Mesenchymal stem cell (in vitro differentiated cells and primary cell): ENCODE measurements at places on chromosomes 4 and X.

DNA sequence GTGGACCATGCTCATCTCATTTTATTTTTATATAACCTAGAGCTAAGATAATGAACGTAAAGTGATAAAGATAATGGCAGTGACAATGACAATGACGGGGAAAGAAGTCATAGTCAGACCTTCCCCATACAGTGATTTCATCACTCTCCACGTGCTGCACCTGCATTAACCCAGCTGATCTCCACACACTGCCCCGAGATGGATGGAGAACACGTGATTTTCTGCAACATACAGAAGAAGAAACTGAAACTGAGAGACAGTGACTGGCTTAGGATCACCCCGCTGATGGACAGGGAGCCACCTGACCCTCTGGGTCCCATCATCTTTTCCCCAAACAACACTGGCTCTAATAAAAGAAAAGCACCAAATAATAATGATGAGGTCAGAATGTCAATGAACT lies 22.0 kb downstream of the EVC2 start:
- H3K27ac ChIP-seq = no peak overlapping the region
- no peaks in the 10 kb centered on the region for H3K27me3 ChIP-seq
- H3K36me3 ChIP-seq = peaks cover 70% of the 10 kb centered on the region
- no peak for DNase-seq
- H3K4me1 ChIP-seq = peaks cover 4% of the 10 kb centered on the region

- H3K4me3 ChIP-seq = no peak overlapping the region
- no peaks in the 10 kb centered on the region for H3K27me3 ChIP-seq
- H3K27ac ChIP-seq = no peak overlapping the region
- no peak for DNase-seq
Measured at GRCh38 chr4:154158361-154159155, 333.0 kb downstream of the DCHS2 start.

GRCh38 chr4:16415751-16416150 lies 189.5 kb upstream of the TAPT1 start:
- H3K4me3 ChIP-seq = no peak overlapping the region
- no peaks in the 10 kb centered on the region for H3K27me3 ChIP-seq
- H3K36me3 ChIP-seq = no peaks in the 10 kb centered on the region
- DNase-seq = no peak
- H3K4me1 ChIP-seq = no peaks in the 10 kb centered on the region
- H3K27ac ChIP-seq = no peak overlapping the region

GRCh38 chrX:65750674-65751469 lies 83.4 kb downstream of the MSN start:
- H3K4me3 ChIP-seq = no peak overlapping the region
- no peak for DNase-seq
- peaks cover 14% of the 10 kb centered on the region for H3K27me3 ChIP-seq
- no peaks in the 10 kb centered on the region for H3K36me3 ChIP-seq
- no peaks in the 10 kb centered on the region for H3K4me1 ChIP-seq

- no peak overlapping the region for H3K4me3 ChIP-seq
- no peaks in the 10 kb centered on the region for H3K36me3 ChIP-seq
- H3K27me3 ChIP-seq = no peaks in the 10 kb centered on the region
- H3K27ac ChIP-seq = no peak overlapping the region
- no peak for DNase-seq
- H3K4me1 ChIP-seq = peaks cover 7% of the 10 kb centered on the region
Measured at GRCh38 chrX:9888953-9889470, 78.1 kb upstream of the CLDN34 start.

DNA sequence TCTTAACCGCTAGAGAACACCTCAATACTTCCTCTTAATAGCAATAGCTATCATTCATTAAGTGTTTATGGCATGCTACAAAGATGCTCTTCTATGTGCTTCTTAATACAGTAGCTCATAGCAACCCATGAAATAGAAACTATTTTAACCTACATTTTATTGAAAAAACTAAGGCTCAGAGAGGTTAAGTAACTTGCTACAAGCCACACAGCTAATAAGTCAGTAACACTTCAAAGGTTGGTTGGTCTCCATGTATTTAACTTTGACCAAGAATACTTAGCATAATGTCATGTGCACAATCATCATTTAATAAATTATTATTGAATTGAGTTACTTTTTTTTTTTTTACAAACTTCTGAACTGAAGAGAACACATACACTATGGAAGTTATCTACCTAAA lies 36.1 kb downstream of the IL13RA1 start:
- no peaks in the 10 kb centered on the region for H3K4me1 ChIP-seq
- H3K4me3 ChIP-seq = no peak overlapping the region
- H3K27me3 ChIP-seq = no peaks in the 10 kb centered on the region
- H3K36me3 ChIP-seq = no peaks in the 10 kb centered on the region

- peaks cover 9% of the 10 kb centered on the region for H3K36me3 ChIP-seq
- DNase-seq = peak; percentile 91
- H3K4me3 ChIP-seq = peak within 1 kb of the TSS; percentile 96
- H3K27ac ChIP-seq = peak within 1 kb of the TSS; percentile 76
- H3K27me3 ChIP-seq = no peaks in the 10 kb centered on the region
- H3K4me1 ChIP-seq = peaks cover 4% of the 10 kb centered on the region
Measured at GRCh38 chr4:70901984-70902576, at the start of gene MOB1B. MOB1B (plus strand) TSS chr4:70902369; CDS start chr4:70902537, 168 bp downstream.

DNA sequence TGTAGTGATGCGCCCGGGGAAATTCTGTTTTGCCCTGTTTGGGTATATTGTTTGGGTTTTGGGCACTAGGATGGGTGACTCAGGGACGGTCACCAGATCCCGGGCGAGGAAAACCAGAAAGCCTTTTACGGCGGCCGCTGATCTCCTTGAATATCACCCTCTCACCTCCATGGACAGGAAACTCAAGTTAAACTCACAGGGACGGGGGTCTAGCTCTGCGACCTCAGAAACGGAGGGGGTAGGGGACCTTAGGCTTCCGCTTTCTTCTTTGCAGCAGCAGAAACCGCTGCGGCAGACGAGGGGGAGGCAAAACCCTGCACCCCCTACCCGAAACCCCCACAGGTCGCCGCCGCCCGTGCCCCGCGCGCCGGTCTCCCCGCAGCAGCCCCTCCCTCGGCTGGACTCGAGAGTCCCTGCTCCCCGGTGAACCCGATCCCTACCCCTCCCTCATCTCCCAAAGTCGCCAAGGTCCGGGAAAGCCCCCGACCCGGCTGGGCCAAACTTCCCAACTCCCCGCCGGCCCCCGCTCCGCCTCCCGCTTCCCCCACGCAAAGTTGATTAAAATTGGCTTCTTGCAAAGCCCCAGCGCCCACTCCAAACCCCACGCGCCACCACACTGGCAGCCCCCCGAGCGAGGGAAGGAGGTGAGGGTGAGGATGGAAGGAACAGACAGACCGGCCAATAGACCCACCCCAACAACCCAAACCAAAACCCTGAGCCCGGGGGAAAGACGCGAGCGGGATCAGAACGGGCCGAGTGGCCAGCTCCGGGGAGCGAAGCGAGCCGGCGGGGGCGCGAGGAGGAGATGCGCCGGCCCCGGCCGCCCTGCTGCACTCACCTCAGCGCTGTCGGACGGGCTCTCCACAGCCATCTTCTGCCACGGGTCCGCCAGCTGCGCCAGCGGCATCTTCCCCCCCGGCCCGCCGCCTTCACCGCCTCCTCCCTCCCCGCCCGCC lies 705 bp downstream of the RPS6KA3 start:
- DNase-seq = peak; percentile 22
- peaks cover 2% of the 10 kb centered on the region for H3K4me1 ChIP-seq
- H3K36me3 ChIP-seq = no peaks in the 10 kb centered on the region
- no peaks in the 10 kb centered on the region for H3K27me3 ChIP-seq

GRCh38 chrX:11374570-11374969 lies 81.4 kb downstream of the AMELX start:
- no peaks in the 10 kb centered on the region for H3K36me3 ChIP-seq
- no peak overlapping the region for H3K4me3 ChIP-seq
- DNase-seq = no peak
- H3K27me3 ChIP-seq = no peaks in the 10 kb centered on the region
- no peaks in the 10 kb centered on the region for H3K4me1 ChIP-seq
- H3K27ac ChIP-seq = no peak overlapping the region

DNA sequence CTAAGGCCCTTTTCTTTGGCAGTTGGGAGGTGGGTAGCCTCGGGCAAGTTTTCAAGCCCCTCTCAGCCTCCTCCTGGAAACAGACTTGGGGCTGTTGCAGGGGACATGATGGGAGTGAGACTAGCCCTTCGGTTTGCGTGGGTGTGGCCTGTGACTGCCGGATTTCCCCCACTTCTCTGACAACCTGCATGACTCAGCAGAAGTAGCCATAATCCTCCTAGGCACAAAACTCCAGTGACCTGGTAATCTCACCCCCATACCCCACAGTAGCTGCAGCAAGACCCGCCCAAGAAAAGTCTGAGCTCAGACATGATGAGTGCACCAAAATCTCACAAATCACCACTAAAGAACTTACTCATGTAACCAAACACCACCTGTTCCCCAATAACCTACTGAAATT lies 433.7 kb upstream of the AMOT start:
- H3K4me3 ChIP-seq = no peak overlapping the region
- H3K36me3 ChIP-seq = no peaks in the 10 kb centered on the region
- no peak overlapping the region for H3K27ac ChIP-seq
- H3K27me3 ChIP-seq = no peaks in the 10 kb centered on the region
- H3K4me1 ChIP-seq = no peaks in the 10 kb centered on the region

DNA sequence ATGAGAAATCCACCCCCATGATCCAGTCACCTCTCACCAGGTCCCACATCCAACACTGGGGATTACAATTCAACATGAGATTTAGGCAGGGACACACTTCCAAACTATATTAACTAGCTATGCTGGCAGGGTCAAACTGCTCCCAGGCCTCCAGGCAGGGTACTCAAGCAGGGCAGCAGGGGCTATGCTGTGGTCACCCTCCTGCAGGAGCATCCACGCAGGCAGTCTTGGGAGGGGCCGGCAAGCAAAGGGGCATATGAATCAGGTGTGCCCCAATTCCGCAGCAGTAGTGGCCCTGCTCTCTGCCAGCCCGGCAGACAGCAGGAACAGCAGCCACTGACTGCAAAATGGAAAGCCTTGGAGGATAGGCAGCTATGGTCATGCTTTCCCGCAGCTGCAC lies 74.6 kb upstream of the PRDX4 start:
- peaks cover 8% of the 10 kb centered on the region for H3K27me3 ChIP-seq
- DNase-seq = no peak
- no peaks in the 10 kb centered on the region for H3K36me3 ChIP-seq
- H3K4me1 ChIP-seq = no peaks in the 10 kb centered on the region

DNA sequence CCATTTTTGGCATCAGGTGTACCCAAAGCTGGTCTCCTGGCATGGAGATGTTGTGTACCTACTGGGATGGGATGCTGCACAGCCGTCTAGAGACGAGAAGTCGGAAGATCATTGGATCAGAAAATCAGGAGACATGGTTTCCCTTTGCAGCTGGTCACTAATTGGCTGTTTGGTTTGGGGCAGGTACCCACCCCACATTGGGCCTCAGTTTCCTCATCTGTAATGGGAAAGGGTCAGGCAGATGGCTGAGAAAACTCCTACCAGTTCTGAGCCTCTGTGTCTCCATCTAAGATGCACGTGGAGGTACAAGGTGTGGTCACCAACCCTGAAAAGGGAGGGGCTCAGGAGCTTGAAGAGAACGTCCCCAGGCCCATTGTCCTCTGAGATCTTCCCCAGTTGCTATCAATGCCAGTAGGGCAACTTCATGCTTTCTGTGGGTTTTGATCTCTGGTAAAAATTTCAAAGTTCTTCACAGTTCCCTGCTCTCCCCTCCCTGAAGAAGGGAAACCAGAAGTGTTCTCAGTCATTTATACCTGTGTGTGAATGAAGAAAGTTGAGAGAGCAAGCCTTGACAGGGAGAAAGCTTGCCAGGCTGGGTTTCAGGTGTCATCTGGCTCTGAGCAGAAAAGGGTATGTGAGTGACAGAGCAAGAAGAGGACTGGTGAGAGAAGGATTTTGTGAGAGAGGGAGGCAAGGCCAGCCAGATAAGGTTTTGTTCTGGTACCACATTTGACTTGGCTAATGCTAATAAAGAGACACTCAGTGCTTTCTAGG lies 15.1 kb downstream of the TSC22D3 start:
- H3K4me3 ChIP-seq = no peak overlapping the region
- no peaks in the 10 kb centered on the region for H3K36me3 ChIP-seq
- H3K27me3 ChIP-seq = peaks cover 12% of the 10 kb centered on the region
- no peak for DNase-seq

DNA sequence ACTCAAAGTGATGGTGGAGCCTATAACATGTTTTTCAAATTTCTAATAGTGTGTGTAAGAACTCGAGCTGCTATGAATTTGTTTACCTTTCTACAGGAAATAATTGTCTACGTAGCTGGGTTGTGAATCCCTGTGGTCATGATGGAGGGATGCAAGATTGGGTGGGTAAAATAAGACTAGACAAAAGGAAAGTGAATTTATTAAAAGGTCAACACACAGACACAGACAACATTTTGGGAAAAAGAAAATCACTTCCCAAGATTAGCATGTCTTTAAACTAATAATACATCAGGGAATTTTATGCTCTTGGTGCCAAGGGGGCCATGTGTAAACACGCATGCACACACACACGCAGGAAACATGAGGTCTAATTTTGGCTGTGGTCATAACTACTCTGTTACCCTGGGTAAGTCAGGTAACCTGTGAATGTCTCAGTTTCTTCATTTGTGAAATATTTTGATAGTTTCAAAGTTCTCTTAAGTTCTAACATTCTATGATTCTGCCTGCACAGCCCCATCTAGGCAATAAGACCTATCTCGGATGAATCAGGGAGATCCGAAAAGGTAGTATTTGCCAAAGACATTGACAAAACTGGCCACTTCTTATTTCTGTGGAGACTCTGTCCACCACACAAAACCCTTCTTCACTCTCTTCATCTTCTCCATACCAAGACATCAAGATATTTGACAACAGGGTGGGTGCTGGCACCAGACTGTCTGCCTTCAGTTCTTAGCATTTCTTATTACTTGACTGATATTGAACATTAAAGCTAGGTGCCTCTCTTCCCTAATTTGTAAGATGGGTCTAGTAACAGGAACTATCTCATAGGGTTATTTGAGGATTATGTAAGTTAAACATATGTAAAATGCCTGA lies 1.6 kb upstream of the UNC5C start:
- no peak for DNase-seq
- peaks cover 16% of the 10 kb centered on the region for H3K4me1 ChIP-seq
- H3K27me3 ChIP-seq = peaks cover 67% of the 10 kb centered on the region
- H3K4me3 ChIP-seq = no peak overlapping the region

GRCh38 chr4:21554066-21554465 lies 394.5 kb downstream of the KCNIP4 start:
- no peak for DNase-seq
- no peak overlapping the region for H3K4me3 ChIP-seq
- no peaks in the 10 kb centered on the region for H3K36me3 ChIP-seq

DNA sequence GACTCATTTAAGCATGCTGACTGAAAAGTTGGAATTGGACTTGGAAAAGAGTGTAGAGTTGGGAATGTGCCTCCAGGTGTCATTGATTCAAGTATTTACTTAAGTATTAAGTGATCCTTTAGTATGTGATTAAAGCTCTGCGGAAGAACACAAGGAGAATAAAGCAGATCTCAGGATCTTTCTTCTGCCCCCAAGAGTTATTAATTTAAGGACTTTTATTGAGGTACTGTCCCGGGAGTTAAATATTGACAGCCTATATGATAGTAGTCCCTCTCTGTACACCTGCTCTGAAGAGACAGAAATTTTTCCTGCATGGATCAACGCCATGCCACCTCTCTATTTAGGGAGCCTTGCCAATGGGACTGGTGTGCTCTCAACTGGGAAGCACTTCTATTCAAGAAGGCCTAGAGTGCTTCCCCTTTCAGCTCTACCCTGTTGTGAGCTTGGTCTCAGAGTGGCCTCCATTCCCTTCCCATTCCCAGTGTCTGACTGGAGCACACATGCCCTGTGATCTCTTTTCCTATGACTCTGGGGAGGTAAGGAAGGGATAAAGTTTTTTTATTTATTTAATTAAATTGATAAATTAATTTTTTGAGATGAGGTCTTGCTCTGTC lies 75.9 kb downstream of the SHISA3 start:
- DNase-seq = no peak
- peaks cover 2% of the 10 kb centered on the region for H3K4me1 ChIP-seq
